ENCODE measurements at places on chromosomes 12 and 14. TPM values are rescaled to one million over a fixed set of nuclear protein-coding genes. Genes with fewer than 3 reads are reported as not detected.

GRCh38 chr12:12521888-12522287 lies 40.8 kb downstream of the DUSP16 start:
- no peak for DNase-seq

VCPKMT gene
- 23.5 TPM for total RNA-seq

DNA sequence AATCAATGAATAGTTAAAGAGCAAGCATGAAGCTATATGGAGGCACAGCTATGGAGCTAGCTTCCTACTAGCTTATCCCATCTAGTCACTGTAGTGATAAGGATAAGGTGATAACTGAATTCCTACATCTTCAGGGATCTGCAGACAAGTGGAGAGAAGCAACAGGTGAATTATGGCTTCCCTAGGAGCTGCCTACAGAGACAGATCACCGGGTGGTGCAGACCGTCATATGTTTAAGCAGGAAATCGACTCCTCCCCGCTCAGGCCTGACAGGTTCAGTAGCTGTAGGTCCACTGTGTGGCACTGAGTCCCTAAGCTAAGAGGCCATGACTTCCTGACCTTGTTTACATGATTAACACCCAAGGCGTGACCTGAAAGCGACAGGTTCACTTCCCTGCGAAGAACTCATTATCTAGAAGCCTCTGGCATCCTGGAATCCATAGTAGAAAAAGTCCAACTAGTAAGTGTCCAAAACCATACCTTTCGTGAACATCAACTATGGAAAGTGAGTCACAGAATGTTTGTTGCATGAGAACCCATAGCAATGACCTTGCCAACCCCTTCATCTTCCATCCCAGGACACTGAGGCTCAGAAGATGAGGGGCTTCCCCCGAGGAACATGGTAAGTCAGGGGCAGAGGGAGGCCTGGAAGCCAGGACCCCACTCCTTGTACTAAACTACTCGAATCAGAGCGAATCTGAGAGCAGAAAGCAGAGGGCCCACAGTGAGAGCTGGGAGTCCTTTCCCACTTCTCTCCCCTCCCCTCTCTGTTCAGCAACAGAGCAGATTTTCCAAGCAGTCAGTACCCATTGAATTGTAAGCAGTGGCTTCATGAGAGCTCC lies 75.4 kb upstream of the CCND2 start:
- no peak for DNase-seq

DNA sequence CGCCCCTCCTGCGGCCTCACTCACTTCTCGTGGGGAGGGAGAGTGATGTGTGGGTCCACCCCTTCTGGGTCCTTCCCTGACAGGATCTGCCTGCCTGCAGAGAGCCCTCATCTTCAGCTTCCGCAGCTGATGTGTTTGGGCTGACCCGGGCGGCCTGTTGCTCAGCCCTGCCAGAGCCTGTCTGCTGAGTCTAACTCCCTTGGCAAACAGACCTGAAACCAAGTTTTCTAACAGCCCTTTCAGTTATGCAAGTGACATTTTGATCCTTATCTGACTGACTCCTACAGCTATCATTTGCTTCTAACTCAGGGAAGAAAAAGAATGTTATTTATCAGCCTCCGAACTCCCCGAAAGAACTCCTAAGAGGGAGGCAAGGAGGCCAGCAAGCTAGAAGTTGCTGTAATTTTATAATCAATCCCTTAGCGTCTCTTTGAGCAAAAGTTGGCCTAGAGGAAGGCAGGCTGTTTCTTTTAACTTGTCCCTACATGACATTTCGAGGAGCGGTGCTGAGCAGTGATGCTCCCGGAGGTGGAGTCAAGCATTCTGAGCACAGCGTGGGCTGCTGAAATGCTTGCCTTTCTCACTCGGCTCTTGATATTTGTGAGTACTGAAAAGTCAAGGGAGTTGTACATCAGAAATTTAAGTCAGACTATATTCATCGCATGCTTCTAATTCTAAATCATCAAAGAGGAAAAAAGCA lies 31.5 kb upstream of the CACNA2D4 start:
- DNase-seq = no peak

GRCh38 chr12:69875416-69875935 lies 50.4 kb downstream of the MYRFL start:
- DNase-seq = peak; percentile 29

DNA sequence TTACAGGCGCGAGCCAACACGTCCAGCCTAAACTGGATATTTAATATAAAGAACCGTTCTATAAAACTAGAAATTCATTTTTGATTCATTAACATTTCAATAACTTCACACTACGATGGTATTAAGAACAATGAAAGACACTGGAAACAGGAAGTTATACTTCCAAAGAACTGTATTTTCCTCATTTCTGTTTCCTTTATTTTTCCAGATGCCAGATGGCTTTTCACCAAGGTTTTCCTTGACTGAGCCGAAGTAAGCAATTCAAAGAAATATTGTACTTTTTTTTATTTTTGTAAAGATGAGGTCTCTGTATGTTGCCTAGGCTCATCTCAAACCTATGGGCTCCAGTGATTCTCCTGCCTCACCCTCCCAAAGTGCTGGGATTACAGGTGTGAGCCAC lies 28.2 kb downstream of the EEA1 start:
- DNase-seq = no peak

TNFAIP2 gene
- 5.3 TPM for total RNA-seq

CEP170B gene
- 13.7 TPM for total RNA-seq

DNA sequence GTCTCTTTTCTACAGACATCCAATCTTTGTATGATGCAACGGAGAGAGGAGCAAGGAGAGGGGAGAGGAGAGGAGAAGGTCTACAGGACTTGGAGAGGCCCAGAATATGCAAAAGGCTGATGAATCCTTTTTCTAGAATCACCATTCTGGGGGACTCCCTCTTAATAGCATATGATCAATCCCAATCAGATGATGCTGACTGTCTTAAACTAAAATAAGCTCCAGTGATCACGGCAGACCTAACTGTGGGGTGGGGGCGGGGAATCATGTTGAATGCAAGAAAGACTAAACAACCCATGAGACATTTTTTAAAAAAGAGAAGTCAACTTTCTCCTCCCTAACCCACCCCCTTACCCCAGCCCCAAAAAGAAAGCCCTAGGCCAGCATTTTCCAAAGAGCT lies 33.4 kb downstream of the BTBD7 start:
- DNase-seq = no peak

OTOGL gene
- total RNA-seq = 0.13 TPM

DNA sequence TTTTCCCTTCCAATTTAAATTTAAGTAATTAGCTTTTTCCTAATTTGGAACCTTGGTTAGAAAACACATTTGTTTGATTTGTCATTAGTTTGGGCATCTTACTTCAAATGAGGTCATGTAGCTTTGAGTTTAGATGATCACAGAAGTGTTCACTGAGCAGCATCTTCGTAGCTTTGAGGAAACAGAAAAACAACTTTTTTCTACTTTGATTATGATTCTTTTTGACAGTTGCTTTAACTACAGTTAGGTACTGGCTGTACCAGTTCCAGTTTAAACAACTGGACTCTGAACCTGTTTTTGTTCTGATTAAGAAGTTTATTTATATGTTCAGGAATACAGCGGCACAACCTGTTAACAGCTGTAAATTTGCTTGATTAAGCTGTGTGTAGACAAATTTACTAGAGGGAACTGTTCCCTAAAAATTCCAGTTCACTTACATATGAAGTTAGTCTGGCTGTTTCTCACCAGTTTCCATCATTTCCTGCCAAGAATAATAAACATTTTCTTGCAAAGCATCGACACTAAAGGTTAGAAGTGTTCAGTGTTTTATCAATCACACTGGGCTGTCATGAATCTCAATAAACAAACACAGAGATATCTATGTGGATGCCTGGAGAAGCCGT lies 191.9 kb downstream of the RAD51B start:
- no peak for DNase-seq

DNA sequence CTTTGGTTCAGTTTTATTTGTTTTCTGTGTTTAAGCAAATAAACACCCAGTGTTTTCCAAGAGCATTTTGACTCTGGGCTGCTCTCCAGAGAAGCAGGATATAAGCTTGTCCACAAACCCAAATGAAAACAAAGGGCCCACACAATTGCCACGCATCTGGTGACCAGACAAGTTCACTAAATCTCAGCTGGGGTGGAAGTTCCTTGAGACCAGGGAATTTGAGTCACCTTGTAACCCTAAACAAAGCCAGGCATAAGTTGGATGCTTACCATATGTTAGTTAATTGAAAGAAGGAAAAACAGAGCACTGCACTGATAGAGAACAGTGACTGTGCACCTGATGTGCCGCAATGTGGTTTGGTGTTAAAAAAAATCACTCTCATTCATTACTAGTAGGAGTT lies 1.6 kb upstream of the TXNRD1 start:
- DNase-seq = no peak

PTPRB gene
- total RNA-seq = 0.06 TPM

DNA sequence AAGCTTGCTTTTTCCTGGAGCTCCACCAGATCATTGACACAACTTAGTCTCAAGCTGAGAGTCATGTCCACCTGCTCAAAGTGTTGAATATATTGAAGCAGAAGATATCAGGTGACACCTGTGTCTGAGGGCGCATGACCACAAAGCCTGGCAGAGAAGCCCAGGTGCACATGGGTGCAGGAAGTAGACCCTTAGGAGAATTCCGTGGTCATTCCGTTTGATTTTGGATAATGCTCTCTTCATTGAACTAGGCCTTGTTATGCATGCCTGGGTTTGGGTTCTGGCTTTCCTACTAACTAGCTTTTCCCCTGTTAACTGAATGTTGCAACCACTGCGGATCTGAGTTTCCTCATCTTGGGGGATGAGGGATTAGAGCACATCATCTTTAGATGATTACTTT lies 7.1 kb downstream of the ARHGDIB start:
- DNase-seq = no peak

DNA sequence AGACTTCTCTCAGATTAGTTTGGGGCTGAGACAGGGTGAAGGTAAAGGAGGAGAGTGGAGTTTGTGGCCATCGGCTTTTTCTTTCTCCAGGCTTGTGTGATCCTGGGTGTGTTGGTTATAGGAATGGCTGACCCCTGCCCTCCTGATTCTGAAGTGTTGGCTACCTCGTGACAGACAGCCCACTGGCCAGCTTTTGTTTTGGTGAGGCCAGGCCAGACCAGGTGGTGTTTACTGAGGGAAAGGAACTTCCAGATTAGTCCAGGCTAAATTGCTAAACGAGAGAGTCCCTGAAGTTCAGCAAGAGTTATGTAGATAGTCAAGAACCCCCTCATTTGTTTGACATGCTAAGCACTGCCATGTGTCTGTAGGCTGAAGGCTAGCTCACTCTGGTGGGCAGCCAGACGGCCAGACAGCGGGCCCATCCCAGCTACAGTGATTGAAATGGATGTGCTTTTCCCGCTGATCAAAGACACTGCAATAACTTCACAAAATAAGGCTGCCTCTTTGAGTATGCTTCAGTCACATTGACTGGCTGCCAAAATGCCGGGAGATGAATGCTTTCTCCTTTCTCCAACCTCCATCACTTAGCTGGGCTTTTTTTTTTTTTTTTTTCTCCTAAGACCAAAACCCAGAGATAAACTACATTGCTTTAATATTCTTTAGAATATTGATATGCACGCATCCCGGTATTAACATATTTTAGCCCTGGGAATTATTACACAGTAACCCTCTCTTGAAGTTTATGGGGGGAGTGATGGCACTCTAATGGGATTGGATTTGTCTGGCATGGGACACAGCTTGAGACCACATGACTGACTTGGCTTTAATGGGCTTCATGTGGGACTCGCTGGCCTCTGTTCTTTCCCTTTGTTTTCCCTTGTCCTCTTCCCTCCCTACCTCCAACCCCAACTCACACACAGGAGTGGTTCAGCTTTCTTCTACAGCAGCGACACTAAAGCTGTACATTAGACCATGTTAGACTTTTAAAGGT lies 76.9 kb downstream of the SMOC1 start:
- DNase-seq = no peak

NELL2 gene
- 398 TPM for total RNA-seq

UNC79 gene
- 2.1 TPM for total RNA-seq

LUM gene
- 0.19 TPM for total RNA-seq

DNA sequence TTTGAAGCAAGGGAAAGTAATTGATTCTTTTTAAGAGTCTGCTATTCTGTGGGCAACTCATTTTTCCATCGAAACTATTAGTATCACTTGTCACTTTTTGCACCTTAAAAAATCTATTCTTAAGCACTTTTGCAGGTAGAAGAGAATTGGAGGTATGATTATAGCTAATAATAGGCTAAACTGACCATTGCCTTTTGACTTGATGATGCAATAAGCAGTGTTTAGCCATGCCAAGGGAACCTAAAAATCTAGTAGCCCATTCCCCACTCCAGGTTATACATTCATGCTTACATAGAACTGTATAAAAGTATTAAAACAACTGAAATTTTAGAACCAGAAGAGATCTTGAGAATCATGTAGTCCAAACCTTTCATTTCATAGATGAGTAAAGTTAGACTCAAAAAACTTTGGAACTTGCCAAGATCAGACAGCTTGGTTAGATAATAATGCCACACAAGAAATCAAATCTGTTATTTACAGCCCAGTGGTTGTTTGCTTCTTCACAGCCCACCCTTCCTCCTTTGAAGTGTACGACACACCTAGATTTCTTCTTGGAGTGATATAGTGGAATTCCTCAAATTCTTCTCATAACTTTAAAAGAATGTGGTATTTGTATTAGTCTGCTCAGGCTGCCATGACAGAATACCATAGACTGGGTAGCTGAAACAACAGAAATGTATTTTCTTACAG lies 21.7 kb upstream of the GARIN2 start:
- no peak for DNase-seq

GPR132 gene
- total RNA-seq = 0.22 TPM

DNA sequence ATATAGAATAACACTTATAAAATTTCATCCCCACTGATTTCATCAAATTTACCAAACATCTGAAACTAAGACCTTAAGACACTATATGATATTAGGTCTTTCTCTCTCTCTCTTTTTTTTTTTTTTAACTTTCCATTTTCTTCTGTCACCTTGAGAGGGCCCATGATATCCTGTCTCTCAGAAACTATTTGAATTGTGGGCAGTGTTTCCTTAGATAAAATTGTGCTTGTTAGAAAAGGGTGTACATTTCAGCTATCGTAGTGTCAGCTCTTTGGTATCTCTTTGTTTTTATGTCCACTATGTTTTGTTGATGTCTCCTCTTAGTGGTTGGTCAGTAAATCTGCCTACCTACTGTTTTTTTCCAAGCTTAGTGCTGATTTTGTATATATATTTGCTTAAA lies 23.8 kb downstream of the DNM1L start:
- DNase-seq = no peak

AQP6 gene
- 0.12 TPM for total RNA-seq

DNA sequence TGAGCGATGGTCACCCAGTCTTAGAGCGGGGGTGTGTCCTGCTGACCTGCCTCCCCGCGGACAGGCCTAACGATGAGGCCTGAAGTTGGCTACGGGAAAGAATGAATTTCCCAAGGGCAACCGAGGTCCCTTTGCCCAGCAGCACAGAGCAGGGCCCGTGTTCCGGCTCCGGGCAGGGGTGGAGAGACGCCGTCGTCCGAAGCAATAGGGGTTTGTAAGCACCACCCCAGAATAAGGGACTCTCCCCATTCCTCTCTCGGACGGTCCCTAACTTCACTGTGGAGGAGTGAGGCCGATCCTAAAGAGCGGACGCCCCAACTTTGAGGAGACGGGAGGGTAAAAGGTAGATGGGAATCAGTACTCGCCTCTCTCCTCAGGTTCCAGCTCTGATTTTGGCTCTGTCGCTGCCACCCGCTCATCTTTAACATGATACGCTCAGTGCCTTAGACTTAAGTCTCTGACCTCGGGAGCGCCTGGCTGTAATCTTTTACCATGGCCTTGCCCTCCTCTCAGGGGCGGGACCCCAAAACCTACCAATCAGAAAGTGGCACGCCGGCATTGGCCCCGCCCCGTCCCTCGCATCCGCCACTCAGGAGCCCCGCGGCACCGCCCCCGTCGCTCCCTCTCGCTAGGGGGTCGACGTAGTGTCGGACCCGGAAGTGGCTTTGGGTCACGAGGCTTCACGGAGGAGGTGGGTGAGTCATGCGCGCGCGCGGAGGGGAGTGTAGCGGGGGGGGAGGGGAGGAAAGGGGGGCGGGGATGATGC lies at the start of gene DDIT3:
DDIT3 (minus strand) TSS at position 462 of the 766 bp plus-strand sequence. CDS start 3,108 bp downstream, outside the sequence.
- DNase-seq = peak; percentile 98

MYF5 gene
- not detected for total RNA-seq
